Left ventricle myocardium superior (tissue), 1 donor: ENCODE measurements at places on chromosomes 2 and 18.

GRCh38 chr2:196729418-196729817 lies 70.1 kb downstream of the GTF3C3 start:
- DNase-seq = no peak

- DNase-seq = no peak
Observed at GRCh38 chr18:63207143-63207790, 112.3 kb downstream of the BCL2 start.

DNA sequence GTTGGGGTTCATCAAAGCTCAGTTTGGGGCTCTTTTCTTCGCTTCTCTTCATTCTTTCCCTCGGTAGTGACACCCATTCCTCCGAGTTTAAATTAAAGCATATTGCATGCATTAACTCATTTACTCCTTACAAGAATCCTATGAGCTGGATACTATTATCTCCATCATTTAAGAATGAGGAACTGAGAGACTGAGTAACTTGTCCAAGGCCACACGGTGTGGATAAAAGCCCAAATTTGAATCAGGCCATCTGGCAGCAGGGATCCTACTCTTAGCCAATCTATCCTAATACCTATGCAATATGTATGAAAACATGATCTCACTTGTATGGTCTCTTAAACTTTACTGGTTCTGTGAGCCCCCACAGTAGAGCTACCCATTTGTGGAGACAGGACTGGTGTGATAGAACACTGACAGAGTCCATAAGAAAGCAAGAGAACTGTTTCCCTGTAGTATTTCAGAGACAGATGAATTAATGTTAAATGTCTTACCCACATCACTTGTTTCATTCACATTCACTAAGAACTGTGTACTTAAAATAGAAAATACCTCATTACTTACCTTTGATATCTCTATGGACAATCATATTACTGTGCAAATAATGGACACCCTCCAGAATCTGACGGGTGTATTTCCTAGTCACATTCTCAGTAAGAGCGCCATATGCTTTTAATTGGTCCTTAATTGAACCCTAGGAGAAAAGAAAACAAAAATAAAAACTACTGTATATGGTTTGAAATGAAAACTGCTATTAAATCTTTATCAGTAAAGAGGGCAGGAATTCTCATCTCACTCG lies 20.4 kb upstream of the ERCC3 start:
- DNase-seq = no peak

- peak; percentile 68 for DNase-seq
Observed at GRCh38 chr2:128154225-128154624, 63.2 kb downstream of the UGGT1 start.

GRCh38 chr2:138718405-138718804 lies 61.8 kb downstream of the NXPH2 start:
- DNase-seq = no peak

DNA sequence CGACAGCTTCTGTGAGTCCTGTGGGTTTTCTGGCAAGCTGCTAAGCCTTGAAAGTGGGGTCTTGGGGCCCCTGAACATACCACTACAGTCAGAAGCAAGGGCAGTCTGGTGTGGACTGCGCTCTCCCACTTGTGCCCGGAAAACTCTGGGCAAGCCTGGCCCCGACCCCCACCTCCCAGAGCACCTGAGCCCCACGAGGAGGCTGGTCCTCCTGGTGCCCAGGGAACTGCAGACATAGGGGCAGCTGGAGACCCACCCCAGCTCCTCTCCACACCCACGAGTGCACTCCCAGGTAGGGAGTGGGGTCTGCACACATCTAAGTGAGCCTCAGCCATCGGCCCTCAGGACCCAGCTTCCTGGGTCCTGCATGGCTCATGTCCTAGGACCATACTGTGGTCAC lies 16.2 kb upstream of the GPC1 start:
- peak; percentile 21 for DNase-seq

DNA sequence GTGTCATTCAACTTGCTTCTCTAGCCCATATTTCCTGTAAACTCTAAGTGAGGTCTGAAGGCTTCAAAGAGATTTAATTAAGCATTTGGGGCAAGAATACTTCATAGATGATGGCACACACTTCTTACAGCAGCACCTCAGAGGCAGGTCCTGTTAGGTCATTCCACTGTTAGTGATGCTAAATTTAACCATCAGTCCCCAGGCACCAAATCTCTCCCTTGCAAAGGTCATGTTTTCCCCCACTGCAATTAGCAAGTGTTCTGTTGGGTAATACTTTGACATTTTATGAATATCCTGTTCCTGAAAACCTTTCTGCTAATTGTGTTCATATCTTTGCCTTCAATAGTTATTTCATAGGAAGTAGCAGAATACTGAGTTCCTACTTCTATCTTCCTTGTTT lies 117.0 kb downstream of the STK39 start:
- no peak for DNase-seq

DNA sequence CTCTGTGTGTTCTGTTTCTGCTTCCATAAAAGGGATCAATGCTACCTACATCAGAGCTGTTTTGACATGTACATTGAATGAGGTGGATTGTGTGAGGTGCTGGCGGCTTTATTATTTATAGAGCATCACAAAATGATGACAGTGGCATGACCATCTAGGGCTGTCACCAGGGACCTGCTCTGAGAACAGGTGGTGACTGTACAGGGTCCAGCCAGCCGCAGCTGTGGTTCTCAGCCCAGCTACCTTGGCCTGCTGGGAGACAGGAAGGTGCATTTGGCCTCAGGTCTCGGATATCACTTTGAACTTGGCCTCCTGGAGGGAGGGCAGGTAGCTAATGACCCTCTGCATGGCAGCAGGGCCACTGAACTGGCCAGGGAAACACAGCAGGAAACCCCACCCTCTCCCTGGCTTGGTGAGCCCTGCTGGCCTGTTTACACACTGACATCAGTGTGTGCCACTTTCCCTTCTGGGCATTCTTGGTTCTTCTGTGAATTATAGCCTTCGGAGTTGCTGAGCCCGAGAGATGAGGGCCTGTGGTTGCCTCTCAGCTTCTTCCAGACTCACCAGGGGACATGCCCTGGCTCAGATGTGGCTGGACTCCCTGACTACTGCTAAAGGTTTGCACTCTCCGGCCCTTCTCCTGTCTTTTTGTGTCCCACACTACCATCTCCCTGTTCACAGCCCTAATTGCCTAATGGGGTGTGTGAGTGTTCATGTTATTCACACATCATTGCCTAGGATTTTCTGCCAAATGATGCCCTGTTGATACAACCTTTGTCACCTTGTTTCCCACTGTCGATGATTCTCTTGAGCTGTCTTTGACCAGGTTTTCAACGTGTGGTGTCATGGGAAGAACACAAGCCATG lies 109.2 kb upstream of the RAB12 start:
- DNase-seq = no peak

- no peak for DNase-seq
Observed at GRCh38 chr18:2970772-2971659, 41.9 kb downstream of the LPIN2 start.

DNA sequence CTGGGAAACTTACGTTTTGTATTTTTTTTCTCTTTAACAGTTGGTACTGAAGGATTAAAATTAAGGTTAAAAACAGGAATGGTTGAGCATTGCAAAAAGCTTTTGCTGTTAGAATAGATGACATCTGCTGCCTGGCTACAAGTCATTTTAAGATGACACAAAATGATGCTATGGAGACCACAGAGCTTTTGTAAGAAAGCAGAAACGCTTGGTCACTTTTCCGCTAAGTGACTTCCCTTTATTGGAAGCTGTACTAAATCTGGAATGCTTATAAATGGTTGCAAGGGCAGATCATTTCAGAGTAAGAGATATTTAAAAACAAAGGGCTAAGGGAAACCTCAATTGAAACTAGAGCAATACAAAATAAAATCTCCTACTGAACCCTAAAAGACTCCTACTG lies 544.0 kb downstream of the STK39 start:
- DNase-seq = no peak

DNA sequence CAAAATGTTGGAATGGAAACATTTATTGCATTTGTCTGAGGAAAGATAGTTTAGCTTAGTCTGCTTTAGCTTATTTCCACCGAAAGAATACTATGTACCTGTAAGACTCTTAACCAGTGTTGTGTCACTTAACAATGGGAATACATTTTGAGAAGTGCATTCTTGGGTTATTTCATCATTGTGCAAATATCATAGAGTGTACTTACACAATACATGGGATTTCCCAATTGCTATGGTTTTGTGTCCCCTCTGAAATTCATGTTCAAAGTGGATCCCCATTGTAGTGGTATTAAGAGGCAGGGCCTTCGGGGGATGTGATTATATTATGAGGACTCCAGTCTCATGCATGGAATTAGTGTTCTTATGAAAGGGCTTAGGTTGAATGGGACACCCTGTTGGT lies 249.4 kb upstream of the UBE2E3 start:
- no peak for DNase-seq

GRCh38 chr2:234571620-234572407 lies 74.9 kb upstream of the ARL4C start:
- DNase-seq = no peak

GRCh38 chr2:4219101-4219500 lies 515.7 kb downstream of the DCDC2C start:
- no peak for DNase-seq

DNA sequence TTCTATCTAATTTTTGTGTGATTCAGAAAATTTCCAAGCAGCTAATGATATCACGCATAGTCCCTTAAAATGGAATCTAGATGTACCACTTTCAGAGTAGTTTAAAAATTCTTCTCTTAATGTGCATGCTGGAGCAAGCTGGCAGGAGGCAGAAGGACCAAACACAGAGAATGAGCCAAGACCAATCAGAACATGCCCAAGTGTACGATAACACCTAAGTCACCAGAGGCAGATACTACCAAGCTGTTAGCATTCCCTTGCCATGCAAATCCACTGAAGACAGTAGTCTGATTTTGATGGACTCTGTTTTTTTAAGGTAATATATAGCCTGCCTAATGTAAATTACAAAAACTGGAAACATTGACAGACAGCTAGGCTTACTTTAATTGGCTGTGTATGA lies 109.3 kb downstream of the DNAH7 start:
- DNase-seq = no peak

DNA sequence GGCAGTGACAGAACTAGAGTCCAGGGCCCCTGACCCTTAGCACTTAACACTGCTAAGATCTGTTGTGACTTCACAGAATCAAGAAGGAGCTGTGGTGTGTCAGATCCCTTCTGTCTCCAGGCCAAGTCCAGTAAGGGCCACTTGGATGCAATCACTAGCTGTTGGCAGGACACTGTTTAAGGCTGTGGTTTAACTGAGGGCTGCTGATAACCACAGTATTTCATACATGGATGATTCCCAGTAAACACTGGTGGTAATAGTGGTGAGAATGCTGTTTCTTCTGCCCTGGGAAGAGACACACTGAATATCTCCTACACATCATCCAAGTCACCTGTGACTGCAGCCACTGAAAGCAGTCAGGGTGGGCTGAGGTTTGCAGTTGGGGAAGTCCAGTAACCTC lies 77.7 kb upstream of the FBXO11 start:
- no peak for DNase-seq

GRCh38 chr2:227942021-227942420 lies 70.6 kb downstream of the DAW1 start:
- DNase-seq = no peak

GRCh38 chr18:10230072-10230471 lies 224.4 kb upstream of the APCDD1 start:
- no peak for DNase-seq

DNA sequence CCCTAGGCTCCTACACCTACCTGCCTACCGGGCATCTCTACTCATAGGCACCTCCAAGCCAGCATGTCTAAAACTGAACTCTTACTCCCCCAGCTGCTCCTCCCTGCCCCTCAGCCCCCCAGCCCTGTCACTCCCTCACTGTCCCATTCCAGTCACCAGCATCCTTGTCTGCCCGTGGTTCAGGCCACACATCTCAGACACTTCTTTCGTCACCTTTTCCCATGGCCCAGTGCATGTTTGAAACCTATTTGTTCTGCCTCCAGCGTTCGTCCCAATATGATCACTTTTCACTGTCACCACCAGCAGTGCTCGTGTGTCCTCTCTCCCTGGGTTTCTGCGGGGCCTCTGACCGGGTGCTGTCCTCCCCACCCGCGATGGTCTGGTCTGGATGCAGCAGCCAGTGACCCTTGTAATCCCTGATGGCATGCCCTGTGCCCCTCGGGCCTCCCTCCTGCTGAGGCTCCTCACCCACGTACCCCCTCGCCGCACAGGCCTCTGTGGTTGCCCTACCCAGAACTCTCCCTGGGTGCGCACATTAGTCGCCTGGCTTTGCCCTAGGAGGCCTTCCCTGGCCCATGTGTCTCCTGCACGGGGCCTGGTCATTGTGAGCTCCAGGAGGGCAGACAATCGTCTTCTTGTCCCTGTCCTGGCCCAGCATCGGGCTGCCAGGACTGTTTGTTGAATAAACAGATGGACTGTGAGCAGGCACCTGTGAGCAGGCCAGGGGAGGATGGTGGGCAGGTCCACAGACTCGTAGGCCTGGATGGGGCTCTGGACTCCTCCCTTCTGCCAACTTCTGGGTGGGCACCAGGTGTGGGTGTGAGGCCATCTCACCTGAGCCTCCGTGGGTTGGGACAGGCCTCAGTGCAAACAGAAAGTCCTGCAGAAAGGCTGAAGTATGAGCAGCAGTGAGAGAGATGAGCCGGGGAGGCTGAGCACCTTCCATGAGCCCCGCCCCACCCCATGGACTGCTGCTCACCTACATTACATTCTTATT lies 15.5 kb downstream of the LDLRAD4 start:
- DNase-seq = no peak

GRCh38 chr2:25421820-25422411 lies 80.2 kb upstream of the DNMT3A start:
- DNase-seq = no peak

GRCh38 chr2:8754106-8754776 lies 72.4 kb downstream of the ID2 start:
- no peak for DNase-seq

- no peak for DNase-seq
Observed at GRCh38 chr2:33354981-33355380, 121.5 kb upstream of the RASGRP3 start.

GRCh38 chr2:47346107-47346506 lies 56.8 kb upstream of the MSH2 start:
- DNase-seq = no peak

DNA sequence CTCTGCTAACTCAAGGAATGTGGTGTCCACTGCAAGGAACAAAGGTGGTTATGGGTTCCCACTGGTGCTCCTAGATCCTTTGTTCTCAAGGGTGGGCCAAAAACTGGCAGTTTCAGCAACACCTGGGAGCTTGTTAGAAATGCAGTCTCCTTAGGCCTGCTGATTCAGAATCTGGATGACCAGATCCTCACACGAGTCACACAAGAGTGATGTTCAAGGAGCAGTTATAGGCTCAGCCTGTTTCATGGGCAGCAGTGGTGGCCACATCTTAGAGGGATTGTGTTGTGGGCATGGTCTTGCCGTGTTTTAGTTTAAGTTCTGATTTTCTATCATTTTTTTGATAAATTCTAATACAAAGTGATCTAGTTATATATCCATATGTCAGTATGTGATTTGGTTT lies 28.7 kb upstream of the MGAT5 start:
- DNase-seq = no peak

DNA sequence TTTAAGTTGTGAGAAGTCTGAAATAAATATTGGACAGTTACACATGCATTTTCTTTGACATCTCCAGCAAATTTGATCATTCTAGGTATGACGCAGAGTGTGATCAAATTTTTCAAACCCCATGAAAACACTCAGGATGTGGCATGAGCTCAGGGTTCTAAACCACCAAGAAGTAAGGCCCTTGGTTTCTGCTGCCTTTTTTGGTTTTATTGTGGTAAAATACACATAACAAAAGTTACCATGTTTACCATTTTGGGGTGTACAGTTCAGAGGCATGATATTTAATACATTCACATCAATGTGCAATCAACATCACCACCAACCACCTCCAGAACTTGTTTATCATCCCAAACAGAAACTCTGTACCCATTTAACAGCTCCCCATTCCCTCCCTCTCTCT lies 64.3 kb upstream of the TTN start:
- no peak for DNase-seq
